ENCODE measurements at places on chromosomes 5 and 9. TPM values are rescaled to one million over a fixed set of nuclear protein-coding genes. Genes with fewer than 3 reads are reported as not detected.

Gene PCDHGC4
- total RNA-seq = not detected

Gene BHMT2
- total RNA-seq = not detected

Gene GPX8
- total RNA-seq = 38.0 TPM

Gene TCF7
- 16.9 TPM for total RNA-seq

Gene FCN2
- not detected for total RNA-seq

Gene SLC6A7
- not detected for total RNA-seq

Gene PCDHB4
- 0.05 TPM for total RNA-seq

Gene LPAR1
- total RNA-seq = 15.6 TPM

Gene CLTA
- total RNA-seq = 420 TPM

Gene ARAP3
- 4.6 TPM for total RNA-seq

Gene LCN1
- not detected for total RNA-seq

Gene PIP5KL1
- 1.1 TPM for total RNA-seq

Gene CDHR2
- total RNA-seq = 0.02 TPM

Gene WNK2
- total RNA-seq = 7.7 TPM

Gene RFESD
- 2.1 TPM for total RNA-seq

Gene NIPAL4
- 10.1 TPM for total RNA-seq

Gene PAPPA
- total RNA-seq = 33.6 TPM

Gene PAEP
- total RNA-seq = not detected

Gene PHF2
- total RNA-seq = 18.5 TPM

Gene PCSK1
- 0.67 TPM for total RNA-seq

Gene C6
- total RNA-seq = not detected

Gene IL4
- not detected for total RNA-seq

Gene BTNL3
- not detected for total RNA-seq

Gene CSF1R
- total RNA-seq = 0.33 TPM

Gene TMEM252
- not detected for total RNA-seq

Gene CER1
- total RNA-seq = not detected

Gene SPINK6
- 0.39 TPM for total RNA-seq

Gene PCDHA1
- total RNA-seq = 0.20 TPM

Gene C9orf50
- not detected for total RNA-seq

Gene SLC1A1
- 1.7 TPM for total RNA-seq

Gene GDF9
- total RNA-seq = 0.09 TPM

Data from A549 treated with RU486 at 1 μM for 4 hours (cell line).